T-cell (primary cell): ENCODE measurements at places on chromosomes 5 and 9. TPM values are rescaled to one million over a fixed set of nuclear protein-coding genes. Genes with fewer than 3 reads are reported as not detected.

- H3K4me3 ChIP-seq, result no peak overlapping the region
- DNase-seq, result no peak
- H3K4me1 ChIP-seq, result no peaks in the 10 kb centered on the region
- no peaks in the 10 kb centered on the region for H3K27me3 ChIP-seq
- no peak overlapping the region for H3K27ac ChIP-seq
Observed at GRCh38 chr5:77066823-77067442, 20.2 kb downstream of the ZBED3 start.

- H3K27ac ChIP-seq, result no peak overlapping the region
- no peaks in the 10 kb centered on the region for H3K27me3 ChIP-seq
Observed at GRCh38 chr5:123147128-123147715, 58.2 kb downstream of the PRDM6 start.

Gene HOMER1
- 3.4 TPM for total RNA-seq

Gene RGS7BP
- total RNA-seq, result not detected

DNA sequence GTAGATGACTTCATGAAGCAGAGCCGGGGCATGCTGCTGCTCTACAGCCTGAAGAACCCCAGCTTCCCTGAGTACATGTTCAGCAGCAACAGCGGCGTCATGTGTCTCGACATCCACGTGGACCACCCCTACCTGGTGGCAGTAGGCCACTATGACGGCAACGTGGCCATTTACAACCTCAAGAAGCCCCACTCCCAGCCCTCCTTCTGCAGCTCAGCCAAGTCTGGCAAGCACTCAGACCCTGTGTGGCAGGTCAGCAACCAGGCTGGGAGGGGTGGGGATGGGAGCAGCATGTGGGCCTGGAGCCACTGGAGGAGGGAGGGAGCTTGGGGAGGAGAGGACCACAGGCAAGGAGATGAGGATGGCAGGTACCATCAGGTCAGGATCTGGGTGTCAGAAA, 16.2 kb downstream of the ENHO start:
- H3K4me3 ChIP-seq, result no peak overlapping the region
- no peaks in the 10 kb centered on the region for H3K36me3 ChIP-seq
- DNase-seq, result no peak

- no peak overlapping the region for H3K4me3 ChIP-seq
- H3K4me1 ChIP-seq, result peaks cover 10% of the 10 kb centered on the region
- no peaks in the 10 kb centered on the region for H3K27me3 ChIP-seq
- peak overlapping the region; percentile 55 for H3K27ac ChIP-seq
- no peak for DNase-seq
Observed at GRCh38 chr5:50702615-50703366, 36.4 kb downstream of the PARP8 start.

GRCh38 chr9:77454663-77455062, 193.5 kb downstream of the GNA14 start:
- peaks cover 4% of the 10 kb centered on the region for H3K4me1 ChIP-seq
- no peak for DNase-seq
- H3K27ac ChIP-seq, result no peak overlapping the region
- H3K4me3 ChIP-seq, result no peak overlapping the region
